Activated CD8-positive, alpha-beta memory T cell treated with anti-CD3 and anti-CD28 coated beads, Interleukin-2, amount 50 U/mL, for 4 hours (primary cell): ENCODE measurements at places on chromosomes 1 and 21.

DNA sequence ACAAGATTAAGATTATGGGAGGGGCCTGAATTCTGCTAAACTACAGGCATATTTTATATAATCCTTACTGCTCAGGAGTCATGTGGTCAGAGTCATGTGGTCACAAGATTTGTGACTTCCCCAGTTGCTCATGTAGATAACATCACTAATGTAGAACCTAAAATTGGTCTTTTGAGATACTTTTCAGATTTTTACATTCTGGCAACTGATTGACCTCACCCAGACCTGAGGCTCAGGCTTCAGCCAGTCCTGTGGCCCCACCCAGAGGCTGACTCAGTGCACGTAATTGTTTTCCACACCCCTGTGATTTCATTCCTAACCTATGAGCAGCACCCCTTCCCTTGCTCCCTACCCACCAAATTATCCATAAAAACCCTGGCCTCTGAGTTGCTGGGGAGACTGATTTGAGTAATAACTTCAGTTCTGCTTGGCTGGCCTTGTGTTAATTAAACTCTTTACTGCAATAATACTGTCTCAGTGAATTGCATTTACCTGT is 41.7 kb upstream of the ZNF326 start:
- DNase-seq: peak; percentile 27

DNA sequence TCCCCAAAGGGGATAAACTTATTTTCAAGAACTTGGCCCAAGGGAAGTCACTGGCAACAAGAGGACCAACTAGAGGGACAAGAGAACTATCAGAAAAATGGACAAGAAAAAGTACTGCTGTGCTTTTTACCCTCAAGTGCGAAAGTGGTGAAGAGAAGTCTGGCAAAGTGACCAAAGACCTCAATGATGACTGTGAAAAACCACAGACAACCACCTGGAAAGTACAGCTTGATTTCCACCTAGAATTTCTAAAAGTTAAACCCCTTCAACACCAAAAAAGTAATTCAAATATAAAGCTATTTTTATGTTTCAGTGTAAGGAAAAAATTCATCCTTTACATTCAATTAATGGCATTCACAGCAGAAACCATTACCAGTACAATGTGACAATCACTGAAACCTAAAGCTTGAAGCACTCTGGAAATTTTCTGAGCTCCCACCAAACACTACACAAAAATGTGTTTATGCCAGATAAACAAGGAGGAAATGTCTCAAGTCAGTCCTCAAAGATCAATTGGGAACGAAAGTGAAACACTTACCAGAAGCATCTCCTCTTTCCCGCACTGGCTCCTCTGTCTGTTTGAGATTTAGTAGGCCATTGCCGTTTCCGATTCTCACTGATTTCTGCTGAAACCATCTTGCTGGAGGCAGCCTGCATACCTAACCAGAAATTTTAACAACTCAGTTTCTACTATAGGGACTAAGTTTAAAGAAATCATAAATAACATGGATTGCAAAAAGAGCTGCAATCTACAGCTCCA is 8.3 kb downstream of the SDE2 start:
- DNase-seq: no peak

GRCh38 chr1:165949335-165950130 is 122.1 kb downstream of the UCK2 start:
- no peak for DNase-seq

GRCh38 chr1:94688646-94689045 is 131.5 kb upstream of the SLC44A3 start:
- DNase-seq: no peak

- DNase-seq: no peak
These were observed 5.4 kb upstream of the MYBPHL start for GRCh38 chr1:109312246-109312645.

GRCh38 chr1:117467336-117467735 is 100.1 kb downstream of the MAN1A2 start:
- no peak for DNase-seq

GRCh38 chr21:36028127-36029069 is 31.9 kb downstream of the SETD4 start:
- DNase-seq: peak; percentile 64

- DNase-seq: no peak
These were observed 392.5 kb upstream of the ZRANB2 start for GRCh38 chr1:71473331-71473730.

GRCh38 chr1:99642053-99642452 is 3.9 kb upstream of the PALMD start:
- DNase-seq: no peak

- no peak for DNase-seq
These were observed 25.7 kb downstream of the TMPRSS2 start for GRCh38 chr21:41482301-41482700.
